ENCODE measurements at places on chromosomes 16 and 17.

DNA sequence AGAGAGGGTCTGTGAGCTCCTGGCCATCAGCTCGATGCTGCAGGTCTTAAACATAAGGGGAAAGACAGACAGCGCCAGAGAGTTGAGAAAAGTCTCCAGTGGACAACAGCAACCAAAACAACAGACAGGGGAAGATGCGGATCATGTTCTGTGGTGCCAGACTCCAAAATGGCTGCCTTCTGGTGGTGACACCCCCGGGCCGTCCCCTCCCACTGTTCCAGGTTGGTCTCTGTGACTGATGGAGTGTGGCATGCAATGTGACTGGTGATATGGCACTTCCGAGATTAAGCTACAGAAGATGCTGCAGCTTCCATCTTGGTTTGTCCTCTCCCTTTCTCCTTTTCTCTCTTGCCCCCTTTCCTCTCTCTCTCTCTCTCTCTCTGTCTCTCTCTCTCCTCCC lies 40.4 kb upstream of the RBFOX3 start:
- no peak for DNase-seq

GRCh38 chr17:10743316-10744009 lies 13.6 kb upstream of the TMEM220 start:
- no peak for DNase-seq

GRCh38 chr16:50251375-50252081 lies 14.8 kb upstream of the ADCY7 start:
- DNase-seq, result no peak

DNA sequence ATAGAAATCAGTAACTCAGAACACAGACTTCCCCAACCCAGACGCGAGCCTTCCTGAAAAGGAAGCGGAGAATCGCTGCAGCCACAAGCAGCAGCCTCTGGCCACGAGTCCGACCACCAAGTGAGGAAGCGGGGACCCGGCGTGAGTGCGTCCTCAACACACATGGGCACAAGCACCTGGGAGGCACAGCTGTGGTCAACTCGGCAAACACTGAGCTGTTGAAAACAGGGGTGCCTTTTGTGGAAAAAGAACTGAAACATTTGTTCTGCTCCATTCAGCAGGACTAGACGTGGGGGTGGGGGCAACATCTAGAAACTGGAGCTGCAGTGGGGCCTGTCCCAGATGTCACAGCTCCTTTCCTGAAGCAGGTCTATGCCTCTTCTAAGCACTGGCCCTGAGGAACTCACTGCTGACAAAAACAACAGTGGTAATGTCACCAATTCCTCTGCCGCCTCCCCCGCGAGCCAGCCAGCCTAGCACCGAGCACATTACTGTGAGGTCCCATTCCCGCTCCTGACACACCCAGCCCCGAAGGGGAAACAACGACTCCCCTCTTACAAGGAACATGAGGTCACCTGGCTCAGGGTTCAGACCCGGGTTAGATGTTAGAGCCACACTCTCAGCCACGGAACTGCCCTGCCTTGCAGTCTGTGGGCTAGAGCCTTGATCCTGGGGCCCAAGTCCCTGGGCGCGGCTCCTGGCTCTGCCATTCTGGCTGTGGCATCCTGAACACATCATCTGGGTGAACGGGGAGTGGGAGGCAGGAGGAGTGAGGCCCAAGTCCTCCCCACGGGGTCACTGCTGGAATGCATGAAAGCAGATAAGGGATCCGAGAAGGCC lies 29.0 kb downstream of the KDM8 start:
- peak; percentile 67 for DNase-seq

Measured in GM10248 (cell line).